ENCODE measurements at places on chromosomes 11 and 22. TPM values are rescaled to one million over a fixed set of nuclear protein-coding genes. Genes with fewer than 3 reads are reported as not detected.

The MRPL48 gene
- total RNA-seq = 63.9 TPM

The TMA7B gene
- total RNA-seq = not detected

The TALDO1 gene
- 172 TPM for total RNA-seq

The TNNI2 gene
- total RNA-seq = 8.7 TPM

The SEC14L6 gene
- total RNA-seq = not detected

The BCL2L13 gene
- total RNA-seq = 38.3 TPM

The TMEM86A gene
- total RNA-seq = 2.7 TPM

The LRP4 gene
- 17.5 TPM for total RNA-seq

The YPEL1 gene
- total RNA-seq = 18.2 TPM

The CCDC87 gene
- 0.17 TPM for total RNA-seq

The RPS6KA4 gene
- total RNA-seq = 13.4 TPM

The ARFIP2 gene
- 49.0 TPM for total RNA-seq

The CCDC116 gene
- total RNA-seq = 3.1 TPM

The IGF2 gene
- total RNA-seq = not detected

The OR5P2 gene
- total RNA-seq = not detected

The ALX4 gene
- total RNA-seq = not detected

The CCDC15 gene
- 11.7 TPM for total RNA-seq

The SGSM1 gene
- not detected for total RNA-seq

The RFPL2 gene
- total RNA-seq = not detected

The SYCE3 gene
- not detected for total RNA-seq

The APOC3 gene
- total RNA-seq = not detected

The STX3 gene
- 8.4 TPM for total RNA-seq

The GLYATL2 gene
- total RNA-seq = not detected

The OR10A2 gene
- not detected for total RNA-seq

The DRD4 gene
- 3.1 TPM for total RNA-seq

The OR4D5 gene
- total RNA-seq = not detected

The MMP1 gene
- total RNA-seq = not detected

The SPON1 gene
- total RNA-seq = not detected

The CCDC89 gene
- total RNA-seq = 0.23 TPM

The CECR2 gene
- 0.53 TPM for total RNA-seq

The PTPN5 gene
- total RNA-seq = not detected

The CABP7 gene
- total RNA-seq = not detected

The SMC1B gene
- 0.08 TPM for total RNA-seq

The USH1C gene
- total RNA-seq = not detected

The KRTAP5-11 gene
- total RNA-seq = not detected

The KRTAP5-10 gene
- total RNA-seq = not detected

The DNHD1 gene
- total RNA-seq = 56.6 TPM

The FAM181B gene
- not detected for total RNA-seq

The RIMBP3C gene
- 1.1 TPM for total RNA-seq

All from OCI-LY7 (cell line).